Large intestine (tissue), 12 donors: ENCODE measurements at places on chromosomes 1 and 21. TPM values are rescaled to one million over a fixed set of nuclear protein-coding genes. Genes with fewer than 3 reads are reported as not detected.
A peak's percentile ranks its signal among the peaks of the same experiment; 100 is the strongest.

DNA sequence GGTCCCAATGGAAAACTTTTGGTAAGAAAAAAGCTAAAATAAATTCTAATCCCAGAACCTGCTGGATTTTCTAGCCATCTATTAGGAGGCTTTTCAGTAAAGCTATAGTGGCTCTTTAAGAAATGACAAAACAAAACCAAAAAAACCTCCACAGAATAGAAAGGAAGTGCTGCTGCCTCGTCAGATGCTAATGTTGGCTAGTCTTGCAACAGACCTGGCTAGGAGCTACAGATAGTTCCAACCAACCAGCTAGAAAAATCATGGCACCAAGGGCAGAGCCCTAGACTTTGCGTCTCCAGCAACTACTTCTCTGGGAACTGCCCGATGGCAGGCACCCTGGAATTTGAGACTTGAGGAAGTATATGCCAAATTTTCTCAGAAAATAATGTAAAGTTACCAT, 7.6 kb downstream of the CD101 start:
- DNase-seq: no peak

DNA sequence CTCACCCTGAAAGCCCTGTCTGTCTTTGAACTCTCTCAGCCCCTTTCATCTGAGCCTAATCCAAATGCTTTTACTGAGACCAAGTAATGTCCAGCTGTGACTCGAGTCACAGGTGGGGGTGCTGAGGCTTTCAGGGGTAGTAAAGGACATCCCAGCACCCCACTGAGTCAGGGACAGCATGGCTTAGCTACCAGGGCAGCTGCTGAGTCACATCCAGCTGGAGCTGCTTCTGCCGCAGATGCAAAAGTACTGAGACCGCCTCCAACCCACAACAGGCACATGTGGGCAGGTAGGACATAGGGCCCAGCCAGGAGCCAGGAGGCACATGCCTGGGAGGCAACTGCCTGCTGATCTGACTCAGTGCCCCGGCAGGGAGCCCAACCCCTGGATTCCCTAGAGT, 6.7 kb upstream of the VSIG8 start:
- no peak for DNase-seq

DNA sequence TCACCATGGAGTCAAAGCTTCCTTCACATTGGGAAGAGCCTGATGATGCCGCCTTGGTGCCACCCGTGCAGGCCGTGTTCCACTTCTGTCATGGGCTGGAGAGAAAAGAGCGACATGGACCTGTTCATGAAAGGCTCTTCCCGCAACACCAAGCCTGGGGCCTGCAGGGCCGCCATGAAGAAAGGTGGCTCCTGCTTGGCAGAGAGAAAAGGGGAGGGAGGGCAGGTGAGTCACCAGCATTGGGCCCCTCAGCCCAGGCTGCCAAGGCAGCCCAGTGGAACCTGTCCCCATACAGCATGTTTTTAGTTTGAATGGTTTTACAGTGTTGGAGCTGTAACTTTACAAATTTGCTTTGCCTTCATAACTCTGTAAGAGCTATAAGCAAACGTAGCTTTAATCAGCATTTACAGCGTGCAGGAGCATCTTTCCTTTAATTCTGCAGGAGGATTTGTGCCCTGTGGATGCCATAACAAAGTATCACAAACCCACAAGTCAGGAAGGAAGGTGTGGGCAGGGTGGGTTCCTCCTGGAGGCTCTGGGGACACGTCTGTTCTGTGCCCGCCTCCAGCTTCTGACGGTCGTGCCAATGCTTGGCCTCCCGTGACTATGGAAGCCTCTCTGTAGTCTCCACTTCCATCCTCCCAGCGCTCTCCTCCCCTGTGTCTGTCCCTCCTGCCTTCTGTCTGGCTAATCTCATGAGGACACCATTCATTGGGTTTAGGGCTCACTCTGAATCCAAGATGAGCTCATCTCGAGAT, 49.1 kb downstream of the RIPK4 start:
- no peak for DNase-seq

DNA sequence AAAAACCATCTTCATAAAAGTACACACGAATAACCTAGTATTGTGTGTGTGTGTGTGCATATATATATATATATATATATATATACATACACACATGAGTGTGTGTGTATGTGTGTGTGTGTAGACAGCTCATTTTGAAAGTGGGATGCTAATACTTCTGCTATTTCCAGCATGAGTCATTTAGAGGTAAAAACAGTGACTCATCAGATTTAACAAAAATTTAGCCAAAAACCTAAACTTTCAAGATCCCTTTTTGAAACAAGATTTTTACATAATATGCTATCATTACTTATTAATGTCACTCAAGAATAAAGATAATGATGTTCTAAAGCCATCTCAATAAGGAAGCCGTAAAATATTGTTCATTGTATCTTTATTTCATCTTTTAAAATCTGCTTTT, 35.6 kb upstream of the ADGRL4 start:
- no peak for DNase-seq

DNA sequence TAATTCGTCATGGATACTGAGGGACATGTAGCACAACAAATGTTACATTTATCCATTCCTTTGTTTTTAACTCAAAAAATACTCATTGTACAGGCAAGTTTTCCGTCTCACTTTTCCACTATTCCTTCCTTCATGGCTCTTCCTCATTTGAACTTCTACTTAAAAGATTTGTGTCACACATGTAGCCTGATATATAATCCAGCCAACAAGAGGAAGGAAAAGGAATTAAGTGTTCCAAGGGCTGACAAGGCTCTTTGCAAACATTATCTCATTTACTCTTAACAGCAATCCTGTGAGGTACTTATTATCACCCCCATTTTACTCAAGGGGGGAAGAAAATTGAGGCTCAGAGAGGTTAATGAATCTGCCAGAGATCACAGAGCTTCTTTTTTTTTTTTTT, 22.9 kb downstream of the CD244 start:
- DNase-seq: no peak

The CNR2 gene
- polyA plus RNA-seq: 0.06 TPM

DNA sequence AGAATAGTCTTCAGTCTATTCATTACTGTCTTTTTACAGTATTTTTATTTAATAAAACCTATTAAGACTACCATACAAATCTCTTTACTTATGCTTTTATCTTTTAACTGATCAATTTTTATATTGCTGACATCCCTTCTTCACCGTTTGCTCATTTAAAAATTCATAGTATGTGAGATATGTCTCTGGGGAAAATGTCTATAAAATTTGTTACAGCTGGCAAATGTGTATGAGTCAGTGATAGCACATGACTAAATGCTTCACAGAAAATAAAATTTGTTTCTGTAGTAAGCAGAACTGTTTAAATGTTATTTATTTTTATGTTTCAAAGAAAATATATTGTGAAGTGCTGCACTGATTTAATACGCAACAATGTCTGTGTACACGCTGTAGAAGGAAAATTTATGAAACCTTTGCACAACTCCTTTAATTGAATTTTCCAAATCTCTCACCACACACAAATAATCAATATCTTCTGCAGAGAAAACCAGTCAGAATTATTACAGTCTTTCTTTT, 74.2 kb downstream of the ITGB3BP start:
- no peak for DNase-seq

GRCh38 chr1:77873461-77873860, 15.0 kb upstream of the NEXN start:
- no peak for DNase-seq

- peak; percentile 84 for DNase-seq
Measured at GRCh38 chr1:154970631-154971340, at the start of gene SHC1. SHC1 (minus strand) TSS chr1:154970747; CDS start chr1:154970526, 221 bp downstream.

The RNF186 gene
- polyA plus RNA-seq: 18.8 TPM

DNA sequence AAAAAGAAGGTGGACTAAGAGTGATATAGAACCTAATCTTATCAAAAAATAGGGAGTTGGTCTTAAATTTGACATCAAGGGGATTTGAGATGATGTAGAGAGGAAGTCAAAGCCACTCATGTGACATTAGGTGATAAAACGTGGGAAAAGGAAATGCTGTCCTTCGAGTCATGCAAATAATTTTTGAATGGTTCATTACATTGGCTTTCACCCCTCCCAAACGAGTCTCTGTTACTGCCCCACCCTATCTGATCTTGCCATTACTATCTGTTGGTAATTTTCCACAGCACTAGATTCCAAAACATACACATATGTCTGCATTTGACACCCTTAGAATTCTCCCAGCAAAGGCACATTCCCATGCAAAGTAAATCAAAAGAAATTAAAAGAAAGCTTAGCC, 531.1 kb upstream of the ADAMTS5 start:
- no peak for DNase-seq

The MATN1 gene
- polyA plus RNA-seq: 0.30 TPM

The INSRR gene
- polyA plus RNA-seq: 0.09 TPM
